ENCODE measurements at places on chromosomes 3 and 15. TPM values are rescaled to one million over a fixed set of nuclear protein-coding genes. Genes with fewer than 3 reads are reported as not detected.

The SPINK8 gene
- not detected for total RNA-seq

The POTEB gene
- not detected for total RNA-seq

The LCMT2 gene
- 4.4 TPM for total RNA-seq

The PSMD2 gene
- total RNA-seq: 167 TPM

The PLS1 gene
- 1.4 TPM for total RNA-seq

The ST8SIA2 gene
- total RNA-seq: 3.2 TPM

GRCh38 chr3:39961230-39961629 is 151.8 kb downstream of the MYRIP start:
- no peak for DNase-seq

DNA sequence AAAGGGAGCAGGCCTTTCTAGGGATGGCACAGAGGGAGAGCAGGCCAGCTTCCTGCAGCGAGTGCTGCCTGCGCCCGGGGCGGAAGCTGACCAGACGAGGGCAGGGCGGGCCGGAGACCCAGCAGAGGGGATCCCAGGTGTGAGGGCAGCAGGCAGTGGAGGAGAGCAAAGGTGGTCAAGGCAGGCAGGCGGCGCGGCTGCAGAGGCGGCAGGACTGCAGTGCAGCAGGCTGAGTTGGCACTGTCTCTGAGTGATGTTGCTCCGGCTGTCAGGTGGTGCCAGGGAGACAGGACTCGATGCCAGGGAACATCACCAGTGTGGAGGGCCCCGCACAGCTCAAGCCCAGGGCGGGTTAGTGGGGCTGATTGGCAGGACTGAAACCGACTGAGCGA is 22.3 kb upstream of the PLXNA1 start:
- no peak for DNase-seq

DNA sequence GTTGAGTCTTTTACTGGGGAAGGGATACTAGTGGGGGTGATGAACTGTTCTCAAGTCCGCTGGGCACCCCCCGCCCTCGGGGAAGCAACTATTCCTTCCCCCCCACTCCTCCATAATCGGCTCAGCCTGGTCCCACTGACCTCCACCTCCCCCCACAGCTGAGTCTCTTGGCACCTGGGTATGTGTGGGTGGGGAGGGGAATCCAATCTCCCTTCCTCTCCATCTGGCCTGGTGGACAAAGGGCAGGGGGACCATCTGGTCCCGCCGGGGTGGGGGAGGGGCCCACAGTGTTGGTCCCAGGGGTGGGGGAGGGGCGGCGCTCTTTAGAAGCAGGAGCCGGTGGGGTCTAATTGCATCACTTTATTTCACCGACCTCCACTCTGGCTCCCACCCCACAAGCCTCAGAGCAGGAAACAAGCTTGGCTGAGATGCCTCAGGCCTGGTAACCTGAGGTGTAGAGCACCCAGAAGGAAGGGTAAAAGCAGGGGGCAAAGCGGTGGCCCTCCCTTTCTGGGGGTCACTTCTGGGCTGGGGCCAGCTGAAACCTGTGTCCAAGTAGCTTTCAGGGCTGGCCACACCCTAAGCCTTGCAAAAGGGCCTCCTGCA is 1.0 kb upstream of the PCBP4 start:
- no peak for DNase-seq

- no peak for DNase-seq
Observed at GRCh38 chr15:98009169-98009568, 48.7 kb downstream of the ARRDC4 start.

DNA sequence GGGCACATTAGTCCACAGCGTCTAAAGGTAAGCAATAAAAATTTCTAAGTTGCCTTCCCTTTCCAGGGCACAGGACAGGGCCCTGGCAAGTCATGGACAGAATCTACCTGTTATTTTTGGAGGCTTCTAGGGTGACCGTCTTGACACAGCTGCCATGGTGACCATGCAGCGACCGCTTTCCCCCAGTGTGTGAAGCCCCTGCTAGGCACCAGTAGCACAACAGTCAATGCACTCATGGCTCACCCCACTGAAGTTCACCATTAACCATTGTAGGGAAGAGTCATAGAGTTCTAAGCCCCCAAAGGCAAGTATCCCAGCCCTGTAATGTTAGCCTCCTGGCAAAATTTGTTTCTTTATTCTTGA is 43.8 kb upstream of the SLCO2A1 start:
- DNase-seq: no peak

GRCh38 chr3:191383124-191383523 is 52.8 kb upstream of the UTS2B start:
- no peak for DNase-seq

GRCh38 chr15:77529394-77530159 is 103.1 kb downstream of the LINGO1 start:
- DNase-seq: no peak

- no peak for DNase-seq
Observed at GRCh38 chr3:151896246-151897012, 23.0 kb downstream of the SUCNR1 start.

DNA sequence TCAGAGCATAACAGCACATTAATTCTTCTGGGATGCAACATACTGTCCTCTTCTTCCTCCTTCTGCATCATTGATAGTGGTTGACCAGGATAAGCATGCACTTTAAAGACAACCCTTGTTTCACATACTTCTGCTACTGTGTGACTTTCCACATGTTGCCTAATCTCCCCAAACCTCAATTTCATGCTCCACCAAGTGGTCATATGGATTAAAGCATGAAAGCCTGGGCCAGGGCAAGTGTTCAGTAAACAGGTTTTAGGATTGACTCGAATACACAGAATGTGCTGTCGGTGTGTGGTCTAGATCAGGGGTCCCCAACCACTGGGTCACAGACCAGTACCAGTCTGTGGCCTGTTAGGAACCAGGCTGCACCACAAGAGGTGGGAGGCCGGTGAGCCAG is 22.5 kb upstream of the BFSP2 start:
- DNase-seq: peak; percentile 69

Data from skin of body (tissue), 3 donors.